ENCODE measurements at places on chromosomes 11 and 22.

DNA sequence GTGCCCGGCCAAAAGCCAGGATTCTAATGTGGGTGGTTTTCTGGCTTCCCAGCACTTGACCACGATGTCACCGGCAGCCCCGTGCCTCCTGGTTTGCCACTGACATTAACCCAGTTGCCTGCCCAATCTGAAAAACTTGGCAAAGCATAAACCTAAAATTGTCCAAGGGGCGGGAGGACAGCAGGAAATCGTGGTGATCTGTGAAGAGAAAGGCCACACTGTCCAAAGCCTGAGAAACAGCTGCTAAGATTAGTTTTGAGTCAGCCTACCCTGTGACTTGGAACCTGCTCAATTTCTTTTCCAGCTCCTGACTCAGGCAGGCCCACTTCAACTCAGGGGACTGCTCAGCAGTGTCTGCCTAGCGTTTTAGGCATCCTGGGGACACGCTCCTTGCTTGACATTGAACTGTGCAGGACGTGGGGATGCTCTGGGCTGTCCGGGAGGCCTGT lies 8.2 kb upstream of the F2 start:
- DNase-seq = no peak

- DNase-seq = no peak
These were observed 217.0 kb upstream of the PGR start for GRCh38 chr11:101346591-101346990.

- DNase-seq = no peak
These were observed 74.4 kb upstream of the ASPHD2 start for GRCh38 chr22:26354707-26355106.

DNA sequence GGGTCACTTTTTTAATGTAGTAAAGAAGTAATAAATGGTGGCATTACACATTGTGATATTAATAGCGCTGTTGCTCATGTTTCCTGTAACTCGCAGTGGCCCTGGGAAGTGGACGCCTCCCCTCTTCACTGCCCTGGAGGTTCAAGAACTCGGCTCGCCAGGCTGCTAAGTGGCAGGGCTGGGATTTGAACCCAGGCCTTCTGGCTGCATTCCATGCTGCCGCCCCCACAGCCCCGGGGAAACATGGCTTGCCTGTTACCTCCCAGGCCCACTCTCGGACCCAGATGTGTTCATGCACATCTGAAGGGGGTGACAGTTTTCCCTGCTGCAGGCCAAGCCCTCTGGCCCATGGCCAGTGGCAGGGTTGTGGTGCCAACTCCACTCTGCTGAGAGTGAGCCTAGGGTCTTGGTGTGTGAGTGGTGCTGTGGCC lies 25.0 kb upstream of the MGAT3 start:
- no peak for DNase-seq

GRCh38 chr11:119115484-119116234 lies 5.7 kb upstream of the HINFP start:
- DNase-seq = peak; percentile 36

DNA sequence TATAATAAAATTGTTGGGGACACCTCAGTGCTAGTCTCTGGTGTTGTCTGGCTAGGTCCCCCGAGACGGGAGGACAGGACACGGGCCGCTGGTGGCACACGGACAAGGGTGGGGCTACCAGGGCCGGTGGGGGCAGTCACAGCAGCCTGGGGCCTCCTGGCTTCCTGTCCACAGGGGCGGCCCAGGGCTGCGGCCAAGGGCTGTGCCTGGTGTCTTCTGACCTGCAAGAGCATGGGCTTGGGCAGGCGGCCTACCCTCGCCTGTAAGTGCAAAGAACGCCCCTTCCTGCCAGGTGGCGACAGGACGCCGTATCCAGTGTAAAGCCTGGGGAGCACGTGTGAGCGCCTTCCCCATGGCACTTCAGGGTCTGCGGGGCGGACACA lies 3.6 kb downstream of the LRFN4 start:
- DNase-seq = no peak

DNA sequence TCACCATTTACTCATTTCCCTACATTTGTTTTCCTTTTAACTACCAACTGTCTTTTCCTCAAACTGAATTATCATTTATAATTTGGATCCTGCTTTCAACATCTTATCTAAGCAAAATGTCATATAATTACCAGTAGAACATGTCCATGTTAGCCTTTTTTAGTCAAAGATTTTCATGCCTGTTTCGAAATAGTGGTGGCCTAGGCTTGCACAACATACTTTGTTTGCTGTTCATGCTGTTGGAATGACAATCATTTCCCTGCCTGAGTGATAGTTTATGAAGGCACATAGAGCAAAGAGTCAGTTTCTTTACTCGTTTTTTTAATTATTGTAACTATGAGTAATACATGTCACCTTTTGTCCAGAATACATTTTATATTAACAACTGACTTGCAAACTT lies 144.3 kb upstream of the ANO3 start:
- no peak for DNase-seq

DNA sequence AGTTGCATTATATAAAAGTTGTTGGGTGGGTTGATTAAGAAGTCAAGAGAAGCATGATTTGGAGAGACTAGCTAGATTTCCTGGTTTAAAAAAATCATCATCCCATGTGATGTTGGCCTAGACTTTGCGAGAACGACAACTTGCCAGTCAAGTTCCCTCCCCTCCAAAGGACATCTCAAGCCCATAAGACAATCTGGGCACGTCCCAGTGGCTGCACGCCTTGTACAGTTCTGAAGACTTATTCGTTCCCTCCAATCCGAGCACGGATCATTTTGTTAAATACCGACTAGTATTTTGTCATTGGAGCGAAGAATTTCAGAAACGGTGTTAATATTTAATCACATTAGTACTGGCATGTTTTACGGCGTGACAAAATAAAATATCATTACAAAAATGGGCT lies 8.0 kb downstream of the MN1 start:
- no peak for DNase-seq

DNA sequence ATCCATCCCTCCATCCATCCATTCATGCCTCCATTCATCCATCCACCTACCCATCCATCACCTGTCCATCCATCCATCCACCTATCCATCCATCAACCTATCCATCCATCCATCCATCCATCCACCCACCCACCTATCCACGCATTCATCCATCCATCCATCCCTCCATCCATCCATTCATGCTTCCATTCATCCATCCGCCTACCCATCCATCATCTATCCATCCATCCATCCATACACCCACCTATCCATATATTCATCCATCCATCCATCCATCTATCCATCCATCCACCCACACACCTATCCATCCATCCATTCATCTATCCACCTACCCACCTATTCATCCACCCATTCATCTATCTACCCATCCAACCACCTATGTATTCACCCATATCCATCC lies 13.8 kb downstream of the PARVG start:
- DNase-seq = no peak

GRCh38 chr11:70641369-70641768 lies 243.0 kb downstream of the CTTN start:
- DNase-seq = no peak

DNA sequence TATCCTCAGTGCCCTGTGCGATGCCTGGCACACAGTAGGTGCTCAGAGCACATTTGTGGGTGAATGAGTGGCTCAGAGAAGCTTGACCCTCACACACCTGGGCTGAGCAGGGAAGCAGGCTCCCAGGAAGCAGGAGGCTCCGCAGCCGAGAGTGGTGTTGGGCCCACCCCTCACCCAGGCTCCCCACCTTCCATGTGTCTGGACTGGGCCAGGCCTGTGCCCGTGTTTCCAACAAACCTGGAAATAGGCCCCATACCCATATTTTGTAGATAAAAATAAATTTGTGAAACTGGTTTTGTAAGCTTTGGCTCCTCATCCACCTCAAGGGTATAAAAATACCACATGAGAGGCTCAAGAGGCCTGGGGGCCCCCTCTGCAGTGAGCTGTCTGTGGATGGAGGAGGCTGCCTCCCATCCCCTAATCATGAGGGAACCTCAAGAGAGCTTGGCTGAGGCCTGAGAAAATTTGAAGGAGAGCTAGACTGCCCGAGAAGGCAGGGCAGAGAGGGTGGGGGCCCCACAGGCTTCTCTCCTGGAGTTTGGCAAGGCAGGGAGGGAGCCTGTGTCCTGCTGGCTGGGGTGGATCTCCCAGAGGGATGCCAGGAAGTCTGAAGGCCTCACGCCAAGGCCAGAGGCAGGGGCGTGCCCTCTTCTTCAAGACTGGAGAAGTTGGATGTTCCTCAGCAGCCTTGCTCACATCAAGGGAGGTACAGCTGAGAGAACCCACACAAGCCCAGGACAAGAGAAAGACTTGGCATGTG lies 147.0 kb upstream of the NECTIN1 start:
- DNase-seq = no peak

Data from right forelimb (tissue), 1 donor.